ENCODE measurements at places on chromosomes 2 and 18. TPM values are rescaled to one million over a fixed set of nuclear protein-coding genes. Genes with fewer than 3 reads are reported as not detected.

The MFSD2B gene
- total RNA-seq = not detected

The ANKRD62 gene
- not detected for total RNA-seq

The C1QL2 gene
- not detected for total RNA-seq

The CABYR gene
- 0.91 TPM for total RNA-seq

The ITGB6 gene
- total RNA-seq = 0.56 TPM

DNA sequence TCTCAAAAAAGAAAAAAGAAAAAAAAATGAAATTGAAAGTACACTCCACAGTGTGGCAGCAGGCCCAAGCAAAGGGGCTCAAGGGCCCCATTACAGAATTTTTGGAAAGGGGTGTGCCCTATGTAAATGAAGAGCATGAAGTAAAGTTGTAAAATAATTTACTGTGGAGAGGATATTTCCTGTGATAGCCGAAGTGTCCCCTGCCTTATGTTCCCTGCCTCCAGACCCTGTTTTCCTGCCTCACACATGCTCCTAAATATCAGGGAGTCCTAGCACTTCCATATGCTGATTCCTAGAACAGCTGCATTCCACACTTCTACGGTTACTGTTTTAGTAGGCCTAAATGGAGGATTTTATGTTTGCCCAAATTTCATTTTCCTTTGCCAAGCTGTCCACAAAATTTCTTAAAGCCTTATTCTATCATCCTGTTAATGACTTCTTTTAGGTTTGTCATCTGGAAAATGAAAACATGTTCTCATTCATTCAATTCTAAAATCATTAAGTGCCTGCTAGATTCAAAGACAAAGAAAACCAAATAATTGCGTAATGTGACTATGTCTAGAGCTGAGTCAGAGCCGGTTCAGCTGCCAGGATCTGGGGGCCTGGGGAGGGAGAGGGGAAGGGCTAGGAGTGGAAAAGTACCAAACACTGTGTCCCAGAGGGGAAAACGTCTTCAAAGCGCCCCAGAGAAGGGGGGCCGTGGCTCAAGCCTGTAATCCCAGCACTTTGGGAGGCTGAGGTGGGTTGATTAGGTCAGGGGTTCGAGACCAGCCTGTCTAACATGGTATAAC is 25.9 kb upstream of the IMPA2 start:
- DNase-seq = no peak

- DNase-seq = no peak
These were observed 1.5 kb upstream of the GPD2 start for GRCh38 chr2:156434461-156435291.

- DNase-seq = no peak
These were observed 145.3 kb upstream of the SMAD7 start for GRCh38 chr18:49096021-49096420.

GRCh38 chr2:183195998-183196409 is 71.8 kb downstream of the NUP35 start:
- DNase-seq = no peak

DNA sequence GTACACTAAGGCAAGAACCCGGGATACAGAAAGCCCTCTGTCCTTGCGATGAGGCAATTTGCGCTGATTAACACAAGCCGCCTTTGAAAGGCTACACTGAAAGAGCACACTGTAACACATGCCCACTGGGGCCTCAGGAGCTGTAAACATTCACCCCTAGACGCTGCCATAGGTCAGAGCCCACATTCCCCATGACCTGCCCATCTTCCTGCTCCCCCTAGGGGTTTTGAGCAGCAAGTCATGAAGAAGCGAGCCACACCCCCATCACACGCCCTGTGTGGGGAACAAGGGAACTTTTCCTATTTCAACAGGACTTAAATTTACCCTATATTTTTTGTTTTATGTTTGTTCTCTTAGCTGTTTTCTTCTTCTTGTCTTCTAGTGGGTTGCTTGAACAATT is 47.8 kb upstream of the SLC4A10 start:
- no peak for DNase-seq

- DNase-seq = no peak
These were observed 155.8 kb downstream of the COL6A3 start for GRCh38 chr2:237258116-237258515.

DNA sequence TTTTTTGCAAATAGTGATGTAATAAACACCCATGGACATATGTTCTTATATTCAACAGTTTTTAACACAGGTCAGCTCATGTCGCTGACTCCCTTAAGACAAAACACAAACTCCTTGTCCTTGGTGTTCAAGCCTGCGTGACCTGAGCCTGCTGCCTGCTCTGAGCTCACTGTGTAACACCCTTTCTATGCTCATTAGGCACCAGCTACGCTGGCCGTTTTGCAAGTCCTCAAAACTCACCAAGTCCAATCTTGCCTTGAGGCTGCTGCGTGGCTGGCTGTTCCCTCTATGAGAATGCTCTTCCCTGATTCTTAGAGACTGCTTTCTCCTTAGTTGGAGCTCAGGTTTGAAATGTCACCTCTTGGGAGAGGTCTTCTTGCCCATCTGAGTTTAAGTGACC is 100.5 kb upstream of the GLI2 start:
- no peak for DNase-seq

- DNase-seq = no peak
These were observed 79.5 kb upstream of the YWHAQ start for GRCh38 chr2:9710311-9710710.

GRCh38 chr18:37299471-37300304 is 265.9 kb downstream of the CELF4 start:
- peak; percentile 90 for DNase-seq

- DNase-seq = no peak
These were observed 242.7 kb downstream of the CNTNAP5 start for GRCh38 chr2:124267794-124268193.

DNA sequence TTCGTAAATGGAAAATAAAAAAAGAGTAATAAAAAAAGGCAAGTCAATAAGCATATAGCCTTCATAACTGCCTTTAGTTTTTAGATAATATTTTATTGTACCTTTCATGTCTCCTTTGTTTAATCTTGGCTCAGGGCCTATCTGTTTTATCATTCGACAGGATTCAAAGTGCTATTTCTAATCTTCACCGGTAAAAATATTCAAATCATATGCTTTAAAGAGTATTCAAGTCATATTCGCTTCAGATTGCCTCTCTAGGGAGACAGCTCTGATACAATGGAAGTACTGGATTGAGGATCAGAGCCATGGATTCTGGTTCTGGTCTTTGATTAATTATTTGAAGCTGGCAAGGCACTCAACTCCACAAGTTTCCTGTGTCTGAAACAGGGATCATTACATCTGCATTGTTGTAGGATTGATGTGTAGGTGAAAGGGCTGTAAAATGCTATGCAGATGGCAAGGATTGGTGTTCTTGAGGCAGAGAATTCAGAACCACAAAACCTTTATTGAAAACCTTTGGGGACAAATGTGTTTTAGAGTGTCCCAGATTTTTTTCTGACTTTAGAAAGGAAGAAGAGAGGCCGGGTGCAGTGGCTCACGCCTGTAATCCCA is 84.3 kb upstream of the RAPH1 start:
- no peak for DNase-seq

DNA sequence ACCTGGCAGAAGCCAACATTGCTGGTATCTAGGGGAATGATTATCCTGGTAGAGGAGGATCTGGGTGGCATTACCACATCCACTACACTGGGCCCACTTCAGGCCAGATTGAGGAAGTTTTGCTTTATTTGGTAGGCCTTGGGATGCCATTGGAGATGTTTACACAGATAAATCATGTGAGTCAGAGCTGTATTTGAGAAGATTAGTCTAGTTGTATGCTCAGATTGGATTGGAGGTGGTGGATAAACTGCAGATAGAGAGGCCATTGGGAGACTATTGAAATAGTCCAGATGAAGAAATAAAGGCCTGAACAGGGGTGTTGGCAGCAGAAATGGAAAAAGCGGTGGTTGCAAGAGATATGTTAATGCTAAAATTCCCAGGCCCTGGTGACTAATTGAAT is 81.5 kb downstream of the EFEMP1 start:
- no peak for DNase-seq

DNA sequence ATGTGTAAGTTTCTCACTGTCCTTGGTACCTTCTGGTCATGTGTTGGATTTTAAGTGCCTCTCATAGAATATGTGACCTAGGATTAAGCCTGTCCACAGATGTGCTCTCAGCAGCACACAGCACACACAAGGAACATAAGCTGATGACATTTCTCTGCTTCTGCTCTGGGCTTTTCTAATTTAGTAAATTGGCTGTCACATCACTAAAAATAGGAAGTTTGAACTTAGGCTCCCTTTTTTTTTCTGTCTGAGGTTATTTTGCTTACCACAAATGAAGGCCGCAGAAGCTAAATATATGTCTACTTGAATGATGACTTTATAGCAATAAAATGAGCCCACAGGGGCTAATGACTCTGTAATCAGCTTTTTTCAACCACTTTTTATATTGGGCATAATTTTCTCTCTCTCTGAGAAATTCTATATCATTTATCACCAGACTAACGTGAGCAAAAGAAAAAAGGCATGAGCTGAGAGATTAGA is 150.2 kb upstream of the KLHL14 start:
- no peak for DNase-seq

GRCh38 chr2:185757356-185757755 is 18.8 kb downstream of the FSIP2 start:
- no peak for DNase-seq

DNA sequence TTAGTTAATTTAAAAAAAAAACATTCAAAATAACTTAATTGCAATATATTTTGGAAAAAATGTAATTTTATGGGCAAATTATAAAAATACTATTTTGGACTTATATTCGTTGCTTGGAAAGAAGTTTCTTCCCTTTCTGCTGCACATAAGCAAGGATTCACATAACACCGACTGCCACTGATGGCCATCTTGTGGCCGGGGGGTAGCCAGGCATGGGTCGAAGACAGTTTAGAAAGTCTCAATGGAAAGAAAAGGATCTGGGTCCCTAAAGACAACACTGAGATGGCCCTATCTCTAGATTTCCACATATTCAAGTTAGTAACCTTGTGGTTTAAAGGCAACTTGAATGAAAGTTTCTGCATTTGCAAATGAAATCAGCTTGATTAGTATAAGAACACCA is 318.6 kb downstream of the AKAIN1 start:
- DNase-seq = no peak

DNA sequence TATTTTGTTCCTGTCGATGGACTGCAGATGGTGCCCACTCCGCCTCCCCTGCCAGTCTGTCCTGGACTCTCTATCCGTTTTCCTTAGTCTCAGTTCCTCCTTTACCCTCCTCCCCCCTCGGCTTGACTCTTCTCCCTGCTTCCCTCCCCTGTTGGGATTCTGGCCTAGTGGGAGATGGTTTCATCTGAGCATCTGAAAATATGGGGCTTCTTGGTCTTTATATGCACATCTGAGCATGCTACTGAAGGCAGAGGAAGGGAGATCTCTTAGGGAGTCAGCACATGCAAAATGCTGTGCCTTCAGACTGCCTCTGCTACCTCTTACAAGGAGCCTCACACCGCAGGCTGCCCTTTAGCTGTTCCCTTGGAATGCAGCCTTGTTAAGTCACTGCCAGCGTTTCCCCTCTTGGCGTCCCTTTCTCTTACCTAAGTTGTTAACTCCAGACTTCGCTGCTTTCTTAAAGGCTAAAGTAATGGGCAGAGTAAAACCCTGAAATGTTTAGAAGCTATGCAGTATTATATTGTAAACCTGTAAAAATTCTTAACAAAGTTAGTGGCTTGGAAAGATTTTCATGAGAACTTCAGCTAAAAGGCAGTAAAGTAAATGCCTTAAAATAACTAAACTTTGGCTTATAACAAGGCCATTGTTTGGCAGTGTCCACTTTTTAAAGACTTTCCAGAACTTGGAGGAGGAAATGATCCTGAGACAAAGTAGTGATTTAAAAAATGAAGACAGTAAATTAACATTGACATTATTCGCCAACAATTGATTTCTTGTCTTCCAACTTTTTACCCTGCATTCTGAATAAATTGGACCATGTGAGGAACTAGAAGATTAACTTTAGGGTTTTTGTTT is 49.8 kb downstream of the LDLRAD4 start:
- DNase-seq = peak; percentile 55

DNA sequence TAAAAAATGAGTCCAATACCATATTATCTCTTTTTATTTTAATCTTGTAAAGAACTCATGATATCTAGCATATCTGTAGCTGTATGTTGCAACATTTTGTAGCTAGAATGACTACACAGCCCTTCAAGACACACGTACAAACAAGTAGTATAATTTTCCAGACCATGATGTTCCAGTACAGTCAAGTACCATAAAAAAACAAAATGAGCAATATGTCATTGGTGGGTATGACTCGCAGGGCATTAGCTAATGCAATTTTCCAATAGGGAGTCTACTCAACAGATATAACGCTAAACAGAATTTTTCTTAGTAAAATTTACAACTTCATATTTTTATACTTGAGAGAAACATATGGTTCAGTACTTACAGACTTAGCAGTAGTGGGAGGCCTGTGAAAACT is 53.6 kb upstream of the UGP2 start:
- no peak for DNase-seq

DNA sequence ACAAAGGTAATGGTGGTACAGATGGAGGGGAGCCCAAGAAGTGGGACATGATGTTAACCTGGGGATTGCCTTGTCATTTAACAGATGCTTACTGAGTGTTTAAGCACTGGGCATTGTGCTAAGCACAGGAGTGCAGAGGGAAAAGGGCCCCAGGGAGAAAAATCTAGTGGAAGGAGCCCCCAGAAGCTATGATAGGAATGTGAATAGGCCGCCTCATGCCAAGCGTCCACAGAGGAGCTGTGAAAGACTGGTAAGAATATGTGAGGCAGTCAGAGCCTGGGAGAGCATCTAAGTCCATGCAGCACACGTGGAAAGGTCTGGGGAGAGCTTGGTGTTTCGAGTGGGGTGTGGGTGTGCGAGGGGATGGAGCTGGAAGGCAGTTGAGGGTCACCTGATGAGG is 5.5 kb downstream of the ZNF532 start:
- DNase-seq = no peak

DNA sequence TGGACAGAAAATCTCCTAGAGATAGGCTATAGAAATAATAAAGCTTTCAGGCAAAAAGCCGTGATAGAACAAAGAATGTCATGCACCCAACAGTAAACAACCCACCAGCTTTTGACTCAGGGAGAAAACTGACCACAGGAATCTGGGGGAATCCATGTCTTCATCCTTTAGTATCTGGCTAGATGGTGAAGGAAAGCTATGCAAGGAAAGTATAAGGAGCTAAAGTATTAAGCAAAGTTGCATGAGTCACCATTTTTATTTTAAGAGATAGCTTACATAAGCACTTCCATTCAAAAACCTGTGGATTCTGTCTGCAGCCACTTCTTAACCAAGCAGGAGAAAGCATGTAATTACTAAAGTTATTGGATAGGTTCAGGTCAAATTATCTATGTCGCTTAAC is 363.8 kb downstream of the LRP1B start:
- no peak for DNase-seq

DNA sequence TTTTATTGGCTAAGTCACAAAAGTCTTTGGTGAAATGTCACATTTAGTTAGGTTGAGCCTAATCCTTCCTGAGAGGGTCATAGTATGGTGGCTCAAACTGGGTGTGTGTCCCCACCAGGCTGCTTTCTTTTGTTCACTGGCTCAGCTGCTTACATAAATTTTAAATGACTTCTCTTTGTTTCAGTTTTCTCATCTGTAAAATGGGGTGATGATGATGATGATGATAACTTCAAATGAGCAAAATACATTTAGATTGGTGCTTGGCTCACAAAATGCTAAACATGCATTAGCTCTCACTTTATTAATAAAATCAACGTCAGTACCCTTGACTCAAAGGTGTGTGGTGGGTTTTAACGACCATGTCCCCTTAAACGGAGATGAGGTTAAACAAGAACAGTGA is 7.2 kb upstream of the TAF1B start:
- DNase-seq = no peak

- DNase-seq = no peak
These were observed 62.2 kb downstream of the SPIRE1 start for GRCh38 chr18:12595571-12596255.
